ENCODE measurements at places on chromosomes 12 and 14.

GRCh38 chr14:104724407-104724980 is 465 bp downstream of the ADSS1 start:
- no peak for DNase-seq

- DNase-seq = no peak
Measured at GRCh38 chr12:92167075-92167474, 21.4 kb upstream of the BTG1 start.

- no peak for DNase-seq
Measured at GRCh38 chr14:42013153-42013552, 406.5 kb downstream of the LRFN5 start.

DNA sequence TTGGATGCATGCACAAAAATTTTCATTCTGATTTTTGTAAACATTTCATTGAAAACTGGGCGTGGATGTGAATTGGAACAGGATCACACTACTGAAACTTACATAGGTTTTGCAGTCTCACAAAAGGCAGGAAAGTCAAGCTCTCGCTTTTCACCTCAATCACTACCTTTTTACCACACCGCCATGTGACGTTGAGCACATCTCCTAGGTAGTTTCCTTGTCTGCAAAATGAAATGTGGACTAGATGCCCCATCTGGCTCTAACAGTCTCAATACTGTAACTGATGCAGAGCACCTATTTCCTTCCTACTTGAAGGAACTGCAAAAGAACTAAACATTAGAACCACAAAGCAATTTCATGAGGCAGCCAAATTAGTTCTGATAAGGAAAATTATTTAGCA is 4.4 kb upstream of the YY1 start:
- DNase-seq = no peak

DNA sequence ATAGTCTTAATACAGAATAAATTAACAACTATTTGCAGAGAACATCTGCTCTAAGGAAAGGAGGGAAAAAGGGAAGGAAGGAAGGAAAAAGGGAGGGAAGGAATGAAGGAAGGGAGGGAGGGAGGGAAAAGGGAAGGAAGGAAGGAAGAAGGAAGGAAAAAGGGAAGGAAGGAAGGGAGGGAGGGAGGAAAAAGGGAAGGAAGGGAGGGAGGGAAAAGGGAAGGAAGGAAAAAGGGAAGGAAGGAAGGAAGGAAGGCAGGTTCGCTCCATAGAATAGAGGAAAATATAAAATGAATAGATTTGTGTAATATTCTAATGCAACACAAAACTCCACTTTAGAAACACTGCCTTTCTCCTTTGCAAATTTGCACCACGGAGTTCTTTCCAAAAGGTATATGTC is 16.6 kb downstream of the KICS2 start:
- DNase-seq = no peak

GRCh38 chr12:104942075-104942474 is 16.0 kb downstream of the SLC41A2 start:
- DNase-seq = no peak

GRCh38 chr12:108447168-108447832 is 67.8 kb upstream of the FICD start:
- DNase-seq = no peak

DNA sequence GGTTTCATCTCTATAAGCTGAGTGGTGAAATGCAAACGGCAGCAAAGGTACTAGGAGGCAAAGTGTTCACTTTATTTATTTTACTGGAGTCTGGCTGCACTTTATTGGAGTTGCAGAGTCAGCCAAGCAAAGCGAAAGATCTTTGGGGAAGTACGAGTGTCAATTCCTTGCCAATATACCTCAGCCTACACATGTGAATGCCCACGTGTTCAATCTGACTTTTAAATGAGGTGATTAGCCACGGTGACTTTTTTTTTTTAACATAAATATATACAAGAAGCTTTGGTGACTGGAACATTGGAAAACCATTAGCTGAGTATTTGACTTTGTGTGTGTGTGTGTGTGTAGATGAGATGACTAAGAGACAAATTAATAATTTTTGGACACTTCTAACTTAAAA is 178.8 kb downstream of the NTS start:
- DNase-seq = no peak

DNA sequence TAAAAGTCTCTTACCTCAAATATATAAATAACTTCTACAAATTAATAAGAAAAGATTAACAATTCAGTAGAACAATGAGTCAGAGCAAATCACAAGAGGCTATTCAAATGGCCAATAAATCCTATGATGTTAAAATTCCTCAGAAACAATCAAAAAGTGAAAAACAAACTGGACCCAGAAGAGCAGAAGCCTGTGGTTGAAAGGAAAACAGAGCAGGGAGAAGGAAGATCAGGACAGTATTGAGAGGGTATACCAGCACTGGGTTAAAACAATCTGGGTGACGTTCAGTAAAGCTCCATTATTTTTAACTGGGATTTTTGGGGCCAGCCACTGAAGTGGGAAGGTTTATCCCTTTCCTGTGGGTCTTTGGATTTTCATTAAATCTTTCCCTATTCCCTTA is 39.7 kb upstream of the PCED1B start:
- no peak for DNase-seq

GRCh38 chr12:125295550-125295949 is 230.3 kb downstream of the AACS start:
- DNase-seq = no peak

GRCh38 chr12:54627304-54627703 is 7.4 kb downstream of the LACRT start:
- no peak for DNase-seq

DNA sequence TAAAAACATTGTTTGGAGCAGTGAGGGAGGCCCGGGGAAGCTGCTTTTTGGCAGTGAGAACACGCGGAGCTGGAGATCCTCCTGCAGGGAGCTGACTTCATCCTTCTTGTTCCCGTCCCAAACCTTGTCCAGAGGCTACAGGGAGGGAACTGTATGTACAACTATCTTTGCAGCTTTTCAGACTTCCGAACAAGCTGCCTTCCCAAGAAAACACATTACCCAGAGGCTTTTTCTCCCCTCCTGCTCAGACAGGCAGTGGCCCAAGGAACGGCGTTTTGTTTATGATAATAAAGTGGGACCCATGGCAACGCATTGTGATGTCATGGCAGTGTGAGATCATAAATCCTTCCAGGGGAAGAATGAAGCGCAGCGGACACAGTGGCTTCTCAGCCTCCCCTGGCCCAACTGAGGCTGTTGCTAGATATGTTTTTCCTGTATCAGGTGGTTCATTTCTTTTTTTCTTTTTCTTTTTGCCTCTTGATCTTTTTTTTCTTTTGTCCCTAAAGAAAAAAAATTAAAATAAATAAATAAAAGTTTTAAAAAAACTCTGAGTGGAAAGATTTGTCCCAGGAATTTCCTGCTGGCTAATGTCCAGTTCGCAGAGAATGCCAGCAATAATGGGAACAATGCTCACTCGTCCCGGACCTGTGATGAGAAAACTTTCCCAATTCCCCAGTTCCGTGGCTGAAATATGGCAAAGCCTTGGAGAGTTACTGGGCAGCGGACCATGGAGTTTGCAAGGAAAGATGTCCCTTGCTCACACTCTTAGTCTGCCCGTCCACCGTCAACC is 103.4 kb upstream of the MAP1LC3B2 start:
- peak; percentile 86 for DNase-seq

DNA sequence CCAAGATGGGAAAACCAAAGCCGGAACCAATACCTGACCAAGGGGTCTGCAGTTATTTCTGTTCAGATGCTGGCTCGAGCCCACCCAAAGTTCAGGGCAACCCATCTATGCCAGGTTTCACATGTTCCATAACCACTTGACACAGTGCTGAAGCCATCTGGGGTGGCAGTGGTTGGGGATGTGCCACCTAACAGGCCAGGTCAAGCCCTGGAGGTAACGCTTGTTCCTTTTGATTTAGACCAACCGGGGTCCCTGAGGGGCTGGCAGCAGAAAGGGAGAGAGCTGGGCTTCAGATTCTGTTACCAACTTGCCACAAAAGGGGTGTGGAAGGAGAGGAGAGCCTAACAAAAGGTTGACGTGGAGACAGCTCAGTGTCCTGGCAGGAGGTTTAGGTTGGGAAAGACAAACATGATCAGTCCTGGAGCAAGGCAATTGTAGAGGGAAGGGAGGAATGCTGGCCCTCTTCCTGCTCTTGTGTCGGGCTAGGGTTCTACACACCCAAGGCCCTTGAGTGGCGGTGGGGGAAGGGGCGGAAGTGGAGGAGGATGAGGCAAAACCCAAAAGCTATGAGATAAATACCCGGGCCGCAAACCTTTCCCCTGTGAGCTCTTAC is 31.9 kb downstream of the CACNA2D4 start:
- no peak for DNase-seq

GRCh38 chr12:81350309-81350708 is 272.4 kb downstream of the ACSS3 start:
- DNase-seq = no peak

- no peak for DNase-seq
Measured at GRCh38 chr14:76564471-76565422, 188.8 kb downstream of the ESRRB start.

DNA sequence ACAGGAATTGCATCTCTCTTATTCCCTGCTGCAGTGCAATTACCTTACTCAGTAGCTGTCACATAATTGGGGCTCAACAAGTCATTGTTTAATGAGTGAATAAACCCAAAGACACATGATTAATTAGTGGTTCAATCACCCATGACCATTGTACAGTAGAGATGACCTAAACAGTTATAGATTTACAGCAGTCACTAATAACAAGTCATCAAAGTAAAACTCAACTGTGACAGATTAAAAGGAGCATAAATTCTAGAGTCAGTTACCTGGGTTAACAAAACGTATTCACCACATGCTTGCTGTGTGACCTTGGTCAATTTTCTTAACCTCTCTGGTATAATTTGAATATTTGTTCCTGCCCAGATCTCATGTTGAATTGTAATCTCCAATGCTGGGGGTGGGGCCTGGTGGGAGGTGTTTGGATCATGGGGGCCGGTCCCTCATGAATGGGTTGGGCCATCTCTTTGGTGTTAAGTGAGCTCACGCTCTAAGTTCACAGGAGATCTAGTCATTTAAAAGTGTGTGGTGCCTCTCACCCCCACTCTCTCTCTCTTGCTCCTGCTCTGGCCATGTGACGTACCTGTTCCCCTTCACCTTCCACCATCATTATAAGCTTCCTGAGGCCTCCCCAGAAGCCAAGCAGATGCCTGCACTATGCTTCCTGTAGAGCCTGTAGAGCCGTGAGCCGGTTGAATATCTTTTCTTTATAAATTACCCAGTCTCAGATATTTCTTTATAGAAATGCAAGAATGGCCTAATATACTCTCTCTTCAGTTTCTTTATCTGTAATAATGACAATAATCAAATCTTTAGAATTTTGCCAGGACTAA is 141.9 kb upstream of the PLEKHG7 start:
- no peak for DNase-seq

DNA sequence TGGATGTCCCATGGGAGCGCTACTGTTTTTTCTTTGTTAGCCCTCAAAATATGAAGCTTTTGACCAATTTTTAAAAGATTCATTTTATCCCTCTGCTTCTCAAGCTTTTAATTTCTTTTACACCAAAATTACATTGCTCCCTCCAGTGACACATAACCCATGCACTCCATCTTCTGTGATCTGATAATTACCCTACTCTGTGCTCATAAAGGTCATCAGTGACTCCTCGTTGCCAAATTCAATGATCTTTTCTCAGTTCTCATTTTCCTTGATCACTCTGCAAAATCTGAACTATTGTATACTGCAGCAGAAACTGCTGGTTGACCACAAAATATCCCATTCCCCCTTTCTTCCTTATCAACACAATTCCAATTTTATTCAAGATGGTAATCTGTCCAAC is 8.7 kb upstream of the PTGDR start:
- DNase-seq = no peak

DNA sequence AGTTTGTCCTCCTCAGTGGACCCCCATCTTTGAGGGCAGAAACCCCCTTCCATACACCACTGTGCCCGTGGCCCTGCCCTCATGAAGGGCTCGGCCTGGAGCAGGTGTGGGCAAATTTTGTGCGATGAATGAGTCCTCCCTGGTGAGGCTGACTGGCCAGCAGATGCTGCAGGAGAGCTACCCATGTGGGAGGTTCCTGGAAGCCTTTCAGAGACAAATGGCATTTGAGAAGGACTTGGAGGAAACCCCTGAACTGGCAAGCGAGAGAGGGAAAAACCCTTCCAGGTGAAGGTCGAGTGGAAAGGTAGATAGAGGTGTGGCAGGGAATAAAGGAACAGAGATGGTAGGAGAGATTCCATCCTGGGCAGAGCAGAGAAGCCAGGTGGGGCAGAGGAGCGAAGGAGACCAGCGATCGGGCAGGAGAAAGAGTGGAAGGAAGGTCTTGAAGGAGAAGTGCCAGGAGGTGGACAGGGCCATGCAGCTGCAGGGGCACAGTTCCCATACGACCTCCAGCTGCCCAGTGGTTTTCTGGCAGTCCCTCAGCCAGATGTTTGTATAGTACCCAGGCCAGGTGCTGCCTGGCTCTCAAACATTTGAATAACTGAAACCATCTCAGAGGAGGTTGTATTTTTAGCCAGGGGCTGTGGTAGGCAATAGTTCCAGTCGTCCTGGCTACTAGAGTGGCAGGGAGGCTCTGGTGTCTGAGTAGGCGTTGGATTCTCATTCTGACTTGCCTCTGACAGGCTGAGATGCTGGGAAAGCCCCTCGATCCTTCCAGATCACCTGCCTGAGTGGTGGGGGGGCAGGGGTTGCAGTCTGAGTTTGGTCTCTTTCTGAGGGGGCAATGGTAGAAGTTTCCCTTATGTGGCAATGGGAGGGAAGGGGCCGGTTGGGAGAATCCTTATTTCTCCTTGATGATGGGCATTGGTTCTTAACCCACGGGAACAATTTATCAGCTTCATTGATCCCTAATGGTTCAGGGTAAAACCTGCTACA is 40.1 kb downstream of the FBXL14 start:
- DNase-seq = no peak

- DNase-seq = no peak
Measured at GRCh38 chr12:123543541-123543940, 10.0 kb upstream of the RILPL1 start.

DNA sequence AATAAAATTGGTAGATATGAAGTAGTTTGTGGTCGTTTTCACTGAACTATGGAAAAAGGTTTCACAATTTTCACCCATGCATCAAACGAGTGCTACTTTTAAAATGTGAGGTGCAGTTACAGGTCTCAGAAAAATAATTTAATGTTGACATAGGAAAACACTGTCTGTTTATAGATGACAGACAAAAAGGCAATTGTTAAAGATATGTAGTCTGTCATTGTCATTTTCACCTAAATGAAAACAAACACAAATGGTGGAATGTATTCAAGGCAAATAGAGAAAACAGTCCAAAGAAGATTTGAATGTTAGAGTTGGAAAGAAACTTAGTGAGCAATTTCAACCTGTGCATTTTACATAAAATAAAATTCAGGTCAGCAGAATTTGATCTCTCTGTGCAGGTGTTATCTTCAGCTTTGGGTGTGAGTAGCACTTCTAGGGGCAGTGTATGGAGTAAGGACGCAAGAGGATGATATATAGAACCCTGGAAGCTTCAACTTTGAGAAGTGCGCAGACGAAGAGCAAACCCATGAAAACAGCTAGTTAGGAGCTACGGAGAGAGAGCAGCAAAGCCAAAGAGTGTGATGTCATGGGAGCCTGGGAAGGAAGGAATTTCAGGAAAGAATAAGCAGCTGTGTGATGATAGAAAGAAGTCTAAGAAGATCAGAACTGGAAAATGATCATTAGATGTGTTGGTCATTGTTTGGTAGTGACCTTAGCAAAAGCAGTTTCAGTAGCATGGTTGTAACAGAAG is 6.2 kb downstream of the RERG start:
- no peak for DNase-seq

- DNase-seq = peak; percentile 6
Measured at GRCh38 chr12:5694759-5695409, 250.2 kb downstream of the ANO2 start.
